ENCODE measurements at places on chromosomes 11 and 22. TPM values are rescaled to one million over a fixed set of nuclear protein-coding genes. Genes with fewer than 3 reads are reported as not detected.
A peak's percentile ranks its signal among the peaks of the same experiment; 100 is the strongest.

ZNF215 gene
- 7.2 TPM for total RNA-seq

STK33 gene
- total RNA-seq: 2.3 TPM

GRCh38 chr11:26715133-26715532 lies 6.7 kb downstream of the SLC5A12 start:
- no peaks in the 10 kb centered on the region for H3K4me1 ChIP-seq

DNA sequence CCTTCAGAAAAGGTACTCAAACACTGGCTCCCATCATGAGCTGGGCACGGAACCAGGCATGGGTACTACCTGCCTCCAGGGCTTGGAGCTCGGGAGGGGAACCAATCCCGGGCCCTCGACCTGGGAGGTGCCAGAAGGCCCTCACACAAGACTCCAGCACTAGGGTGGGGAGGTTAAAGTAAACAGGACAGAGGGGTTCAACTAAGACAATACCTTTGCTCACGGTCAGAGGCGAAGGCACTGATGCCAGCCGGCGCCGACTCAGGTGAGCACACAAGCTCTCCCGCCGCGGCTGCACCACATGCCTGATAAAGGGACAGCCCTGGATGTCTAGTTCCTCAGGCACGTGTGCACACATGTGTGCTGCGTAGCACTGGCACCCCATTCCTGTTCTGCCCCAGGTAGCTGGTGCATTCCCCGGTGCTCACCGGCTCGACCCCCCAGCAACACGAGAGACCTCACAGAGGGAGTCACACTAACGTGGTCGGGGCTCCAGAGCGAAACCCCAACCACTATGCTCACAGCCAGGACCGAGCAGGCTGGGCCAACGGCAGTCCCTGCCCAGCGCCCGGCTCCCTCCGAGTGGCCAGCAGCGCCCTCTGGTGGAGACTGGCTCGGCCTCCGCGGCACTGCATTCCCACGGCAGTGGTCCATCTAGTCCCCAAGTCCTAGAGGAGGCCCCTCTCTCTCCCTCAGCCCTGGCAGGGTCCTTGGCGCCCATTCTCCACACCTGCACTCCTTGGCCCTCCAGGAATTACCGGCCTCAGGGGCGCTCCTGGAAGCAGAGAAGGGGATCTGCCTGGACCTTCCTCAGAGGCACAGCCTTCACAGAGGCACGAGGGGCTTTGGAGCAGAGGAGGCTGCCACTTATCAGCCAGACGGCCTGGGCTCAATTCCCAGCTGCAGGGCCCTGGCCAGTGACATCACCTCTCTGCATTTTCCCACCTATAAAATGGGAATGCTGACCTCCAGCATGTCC lies 28.8 kb upstream of the MOB2 start:
- H3K36me3 ChIP-seq: no peaks in the 10 kb centered on the region
- H3K27ac ChIP-seq: no peak overlapping the region
- H3K27me3 ChIP-seq: no peaks in the 10 kb centered on the region
- no peak overlapping the region for H3K4me3 ChIP-seq
- DNase-seq: peak; percentile 47
- peaks cover 13% of the 10 kb centered on the region for H3K4me1 ChIP-seq

DNA sequence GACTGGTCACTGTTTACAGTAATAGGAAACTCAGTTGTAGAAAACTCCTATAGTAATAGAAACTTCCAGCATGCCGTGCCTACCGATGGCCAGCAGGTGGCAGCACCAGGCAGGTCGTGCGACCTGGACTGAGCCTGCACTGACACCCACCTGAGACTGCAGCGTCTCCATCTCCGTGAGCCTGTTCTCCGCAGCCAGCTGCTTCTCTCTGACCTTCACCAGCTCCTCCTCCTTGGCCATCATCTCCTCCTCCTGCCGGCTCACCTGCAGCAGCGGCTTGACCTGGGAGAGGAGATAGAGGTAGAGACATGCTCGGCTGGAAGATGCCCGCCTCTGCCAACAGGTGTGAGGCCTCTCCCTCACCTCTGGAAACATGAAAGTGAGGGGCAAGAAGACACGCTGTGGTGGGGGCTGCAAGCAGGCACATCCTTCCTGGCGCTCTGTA lies 48.5 kb downstream of the APOL1 start:
- peak overlapping the region; percentile 94 for H3K27ac ChIP-seq
- H3K4me3 ChIP-seq: no peak overlapping the region
- peaks cover 94% of the 10 kb centered on the region for H3K36me3 ChIP-seq

- H3K27ac ChIP-seq: no peak overlapping the region
- H3K4me3 ChIP-seq: no peak overlapping the region
- 0 out of 2 replicates have a peak, but pooled peaks cover 2% of the 10 kb centered on the region for H3K27me3 ChIP-seq
- no peaks in the 10 kb centered on the region for H3K36me3 ChIP-seq
Observed at GRCh38 chr22:30087611-30088010, 7.3 kb downstream of the HORMAD2 start.
